ENCODE measurements at places on chromosomes 1 and 21. TPM values are rescaled to one million over a fixed set of nuclear protein-coding genes. Genes with fewer than 3 reads are reported as not detected.
A peak's percentile ranks its signal among the peaks of the same experiment; 100 is the strongest.

GRCh38 chr1:230506451-230506850 lies 80.3 kb upstream of the PGBD5 start:
- H3K27ac ChIP-seq: no peak overlapping the region
- no peak for DNase-seq
- H3K36me3 ChIP-seq: no peaks in the 10 kb centered on the region

DNA sequence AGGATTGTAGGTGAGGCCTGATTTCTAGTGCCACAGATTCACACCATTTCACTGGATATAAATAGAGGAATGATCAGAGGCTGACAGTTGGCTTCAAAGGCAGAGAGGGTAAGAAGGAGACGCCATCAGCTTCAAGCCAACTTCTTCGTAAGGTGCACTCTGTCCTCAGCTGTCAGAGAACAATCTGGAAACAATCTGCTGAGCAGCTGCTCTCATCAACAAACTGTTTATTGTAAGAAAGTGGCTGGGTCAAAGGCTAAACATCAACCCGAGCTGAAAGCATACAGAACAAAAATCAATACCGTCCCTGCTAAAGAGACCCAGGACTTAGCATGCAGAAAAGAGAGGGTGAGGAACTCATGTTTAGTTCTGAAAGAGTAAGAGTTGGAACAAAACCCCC lies 48.2 kb downstream of the HLCS start:
- no peak overlapping the region for H3K27ac ChIP-seq
- DNase-seq: no peak
- H3K4me1 ChIP-seq: peaks cover 29% of the 10 kb centered on the region

GRCh38 chr1:71224741-71225377 lies 144.0 kb upstream of the ZRANB2 start:
- no peaks in the 10 kb centered on the region for H3K27me3 ChIP-seq
- no peak for DNase-seq
- H3K27ac ChIP-seq: no peak overlapping the region

DNA sequence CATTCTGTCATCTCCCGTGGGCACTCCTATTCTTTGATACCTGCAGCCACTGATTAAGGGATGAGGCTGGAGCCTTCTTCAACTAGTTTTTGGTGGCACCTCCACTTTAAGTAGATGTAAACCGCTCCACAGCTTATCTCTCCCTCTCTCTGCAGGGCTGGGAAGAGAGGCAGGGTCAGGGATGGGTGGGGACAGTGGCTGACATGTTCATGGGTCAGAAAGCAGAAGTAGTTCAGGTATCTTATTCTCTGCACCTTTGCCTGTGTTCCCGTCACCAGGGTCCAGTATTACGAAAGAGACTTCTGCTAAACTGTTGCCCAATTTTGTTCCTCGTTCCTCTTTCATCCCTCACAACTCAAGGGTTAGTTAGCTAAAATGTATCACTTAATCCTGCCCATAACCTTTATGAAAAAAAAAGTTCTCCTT lies 51.7 kb upstream of the EDEM3 start:
- no peak overlapping the region for H3K27ac ChIP-seq
- no peaks in the 10 kb centered on the region for H3K4me1 ChIP-seq
- no peak overlapping the region for H3K4me3 ChIP-seq
- no peaks in the 10 kb centered on the region for H3K27me3 ChIP-seq
- H3K36me3 ChIP-seq: peaks cover 12% of the 10 kb centered on the region

GRCh38 chr1:243946946-243947345 lies 96.9 kb upstream of the AKT3 start:
- no peak overlapping the region for H3K4me3 ChIP-seq
- peaks cover 22% of the 10 kb centered on the region for H3K4me1 ChIP-seq
- no peaks in the 10 kb centered on the region for H3K27me3 ChIP-seq
- DNase-seq: no peak
- no peaks in the 10 kb centered on the region for H3K36me3 ChIP-seq

GRCh38 chr1:181910905-181911304 lies 150.6 kb downstream of the ZNF648 start:
- H3K27ac ChIP-seq: no peak overlapping the region
- no peak for DNase-seq
- H3K36me3 ChIP-seq: no peaks in the 10 kb centered on the region
- H3K27me3 ChIP-seq: no peaks in the 10 kb centered on the region
- H3K4me3 ChIP-seq: no peak overlapping the region

GRCh38 chr1:93554883-93555872 lies 107.3 kb downstream of the FNBP1L start:
- peaks cover 20% of the 10 kb centered on the region for H3K36me3 ChIP-seq
- no peak overlapping the region for H3K4me3 ChIP-seq
- H3K27ac ChIP-seq: no peak overlapping the region
- H3K27me3 ChIP-seq: no peaks in the 10 kb centered on the region
- peaks cover 31% of the 10 kb centered on the region for H3K4me1 ChIP-seq

- peaks cover 62% of the 10 kb centered on the region for H3K4me1 ChIP-seq
- DNase-seq: peak; percentile 59
- peak overlapping the region; percentile 10 for H3K4me3 ChIP-seq
- no peaks in the 10 kb centered on the region for H3K27me3 ChIP-seq
- H3K27ac ChIP-seq: peak overlapping the region; percentile 19
- no peaks in the 10 kb centered on the region for H3K36me3 ChIP-seq
Measured at GRCh38 chr1:243713470-243714186, 136.4 kb downstream of the AKT3 start.

GRCh38 chr1:22553991-22554522 lies 9.2 kb upstream of the EPHA8 start:
- DNase-seq: no peak
- no peaks in the 10 kb centered on the region for H3K4me1 ChIP-seq

GRCh38 chr1:150999051-150999674 lies 7.5 kb downstream of the MINDY1 start:
- peak overlapping the region; percentile 87 for H3K27ac ChIP-seq
- peaks cover 19% of the 10 kb centered on the region for H3K4me1 ChIP-seq
- peak; percentile 82 for DNase-seq
- no peak overlapping the region for H3K4me3 ChIP-seq

DNA sequence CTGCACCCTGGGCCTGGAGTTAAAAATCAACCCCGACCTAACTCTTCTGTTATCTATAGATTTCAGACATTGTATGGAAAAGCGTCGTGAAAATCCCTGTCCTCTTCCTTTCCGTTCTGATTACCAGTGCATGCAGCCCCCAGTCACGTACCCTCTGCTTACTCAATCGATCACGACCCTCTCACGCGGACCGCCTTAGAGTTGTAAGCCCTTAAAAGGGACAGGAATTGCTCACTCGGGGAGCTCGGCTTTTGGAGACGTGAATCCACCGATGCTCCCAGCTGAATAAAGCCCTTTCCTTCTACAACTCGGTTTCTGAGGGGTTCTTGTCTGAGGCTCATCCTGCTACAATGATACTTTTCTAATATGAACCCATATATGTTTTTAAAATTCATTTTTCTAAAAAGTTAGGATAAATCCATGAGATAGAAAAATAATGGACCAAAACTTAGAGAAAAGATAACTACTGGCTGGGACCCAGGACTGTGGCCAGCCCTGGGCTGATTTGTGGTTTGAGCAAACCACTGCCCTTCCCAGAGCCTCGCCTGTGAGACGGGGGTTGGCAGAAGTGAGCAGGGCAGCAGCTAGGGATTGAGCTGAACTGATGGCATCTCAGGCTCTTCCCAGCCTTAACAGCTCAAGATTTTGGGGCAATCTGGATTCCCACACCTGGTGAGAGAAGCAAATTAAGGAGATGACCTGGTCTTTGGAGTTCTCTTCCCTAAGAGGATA lies 5.0 kb downstream of the UQCRHL start:
- H3K4me3 ChIP-seq: no peak overlapping the region
- H3K36me3 ChIP-seq: no peaks in the 10 kb centered on the region
- no peaks in the 10 kb centered on the region for H3K27me3 ChIP-seq
- H3K4me1 ChIP-seq: peaks cover 58% of the 10 kb centered on the region

- peaks cover 61% of the 10 kb centered on the region for H3K36me3 ChIP-seq
- H3K4me3 ChIP-seq: no peak overlapping the region
- no peak for DNase-seq
- no peaks in the 10 kb centered on the region for H3K27me3 ChIP-seq
- H3K27ac ChIP-seq: peak overlapping the region; percentile 74
Measured at GRCh38 chr1:54248966-54249365, 49.0 kb downstream of the MRPL37 start.

GRCh38 chr1:172818841-172819527 lies 160.1 kb downstream of the FASLG start:
- no peak for DNase-seq
- no peaks in the 10 kb centered on the region for H3K36me3 ChIP-seq
- H3K27ac ChIP-seq: no peak overlapping the region
- H3K27me3 ChIP-seq: no peaks in the 10 kb centered on the region

- peaks cover 25% of the 10 kb centered on the region for H3K4me1 ChIP-seq
- peaks cover 10% of the 10 kb centered on the region for H3K36me3 ChIP-seq
- H3K27ac ChIP-seq: no peak overlapping the region
- no peak overlapping the region for H3K4me3 ChIP-seq
- H3K27me3 ChIP-seq: no peaks in the 10 kb centered on the region
- no peak for DNase-seq
Measured at GRCh38 chr1:41245659-41246058, 3.6 kb upstream of the SCMH1 start.

- peak; percentile 42 for DNase-seq
- H3K27me3 ChIP-seq: no peaks in the 10 kb centered on the region
- H3K36me3 ChIP-seq: no peaks in the 10 kb centered on the region
- H3K27ac ChIP-seq: no peak overlapping the region
Measured at GRCh38 chr1:44847845-44848244, 4.8 kb upstream of the PTCH2 start.

DNA sequence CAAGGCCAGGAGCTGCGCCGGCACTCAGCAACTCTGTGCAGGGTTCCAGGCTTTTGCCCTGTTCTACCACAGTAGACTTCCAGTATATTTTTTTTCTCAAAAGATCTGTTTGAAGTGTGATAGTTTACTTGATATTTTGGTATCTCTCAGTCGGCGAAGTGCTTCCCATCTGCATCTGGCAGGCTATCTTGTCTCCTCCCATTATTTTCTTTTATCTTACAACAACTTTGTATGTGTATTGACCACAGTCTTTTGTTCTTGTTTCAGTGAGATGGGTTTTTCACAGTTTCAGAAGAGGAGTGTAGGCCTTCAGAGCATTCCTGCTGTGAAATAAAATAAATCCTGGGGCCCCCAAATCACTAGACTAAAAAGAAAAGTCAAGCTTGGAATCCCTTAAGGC lies 292.9 kb downstream of the PTGER3 start:
- H3K4me3 ChIP-seq: no peak overlapping the region
- no peak overlapping the region for H3K27ac ChIP-seq
- no peaks in the 10 kb centered on the region for H3K4me1 ChIP-seq
- no peaks in the 10 kb centered on the region for H3K27me3 ChIP-seq

DNA sequence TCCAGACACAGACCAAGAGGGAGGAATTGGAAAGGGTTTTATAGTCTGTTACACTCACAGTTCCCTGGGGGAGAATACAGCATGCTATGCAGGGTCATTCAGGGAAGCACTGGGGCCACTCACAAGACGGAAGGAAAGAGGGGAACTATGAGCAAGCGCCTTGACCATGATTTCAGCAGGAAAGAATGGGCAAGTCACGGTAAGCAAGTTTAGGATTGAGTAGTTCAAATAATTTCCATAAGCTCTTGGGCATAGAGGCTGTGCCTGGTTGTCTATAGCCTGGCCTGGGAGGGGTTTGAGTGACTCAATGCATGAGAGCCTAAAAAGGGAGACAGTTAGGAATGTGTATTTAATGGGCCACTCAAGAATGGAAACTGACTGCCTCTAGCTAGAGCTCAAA lies 176.7 kb downstream of the TTLL7 start:
- no peaks in the 10 kb centered on the region for H3K4me1 ChIP-seq
- no peaks in the 10 kb centered on the region for H3K36me3 ChIP-seq
- H3K4me3 ChIP-seq: no peak overlapping the region
- H3K27ac ChIP-seq: no peak overlapping the region
- DNase-seq: no peak

GRCh38 chr1:7578206-7578605 lies 192.9 kb upstream of the VAMP3 start:
- no peak overlapping the region for H3K4me3 ChIP-seq
- H3K27me3 ChIP-seq: peaks cover 5% of the 10 kb centered on the region
- H3K4me1 ChIP-seq: no peaks in the 10 kb centered on the region
- DNase-seq: no peak
- H3K27ac ChIP-seq: no peak overlapping the region
- no peaks in the 10 kb centered on the region for H3K36me3 ChIP-seq

DNA sequence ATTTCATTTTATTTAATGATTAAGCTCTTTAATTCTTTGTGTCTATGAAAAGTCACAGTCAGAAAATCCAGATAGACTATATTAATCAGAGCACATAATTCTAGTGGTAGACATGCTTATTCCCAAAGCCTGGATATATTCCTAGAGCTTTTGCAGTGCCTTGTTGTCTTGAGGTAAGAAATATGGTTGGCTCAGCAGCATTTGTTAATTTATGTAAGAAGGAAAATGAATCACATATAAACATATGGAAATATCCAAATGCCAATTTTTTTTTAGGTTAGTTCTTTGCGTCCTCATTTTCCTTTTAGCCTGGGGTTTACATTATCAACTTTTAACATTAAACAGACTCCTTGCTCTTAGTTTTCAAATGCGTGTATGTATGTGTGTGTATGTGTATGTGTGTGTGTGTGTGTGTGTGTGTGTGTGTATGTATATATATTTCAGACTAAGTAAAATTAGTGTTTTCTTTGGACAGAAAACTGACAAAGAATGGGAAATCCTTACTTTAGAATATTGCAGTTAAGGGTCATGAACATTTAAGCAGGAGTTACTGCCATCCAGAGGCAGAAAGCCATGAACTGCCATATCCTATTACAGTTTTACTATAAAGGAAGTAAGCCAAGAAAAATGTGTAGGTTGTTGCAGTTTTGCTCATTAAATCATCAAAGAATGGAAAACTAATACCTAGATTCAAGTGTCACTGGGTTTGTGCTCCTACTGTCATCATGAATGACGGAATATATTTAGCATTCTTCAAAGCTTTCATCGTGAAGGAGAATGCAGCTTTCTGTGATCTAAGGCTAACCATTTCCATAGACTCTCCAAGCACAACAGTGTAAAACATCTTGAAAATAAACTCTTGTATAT lies 477.1 kb upstream of the NR5A2 start:
- no peaks in the 10 kb centered on the region for H3K27me3 ChIP-seq
- H3K4me3 ChIP-seq: no peak overlapping the region
- H3K36me3 ChIP-seq: no peaks in the 10 kb centered on the region
- DNase-seq: no peak
- no peak overlapping the region for H3K27ac ChIP-seq
- H3K4me1 ChIP-seq: no peaks in the 10 kb centered on the region

- no peak for DNase-seq
- no peaks in the 10 kb centered on the region for H3K27me3 ChIP-seq
- H3K4me1 ChIP-seq: no peaks in the 10 kb centered on the region
- H3K27ac ChIP-seq: no peak overlapping the region
Measured at GRCh38 chr1:105442901-105443300, 1613.6 kb upstream of the PRMT6 start.

DNA sequence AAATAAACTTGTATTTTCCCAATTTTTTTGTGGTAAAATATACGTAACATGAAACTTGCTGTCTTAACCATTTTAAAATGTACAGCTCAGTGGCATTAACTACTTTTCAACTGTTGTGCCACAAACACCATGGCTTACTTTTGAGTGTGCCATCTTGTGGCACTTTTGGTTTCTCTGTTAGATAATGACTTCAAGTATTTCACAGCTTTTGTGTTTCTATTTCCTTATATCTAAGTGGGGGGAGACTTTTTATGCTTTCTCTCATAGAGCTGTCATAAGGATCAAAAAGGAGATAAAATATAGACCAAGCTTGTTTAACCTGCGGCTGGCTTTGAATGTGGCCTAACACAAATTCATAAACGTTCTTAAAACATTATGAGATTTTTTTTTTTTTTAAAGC lies 44.3 kb downstream of the CDC14A start:
- no peak overlapping the region for H3K4me3 ChIP-seq
- no peaks in the 10 kb centered on the region for H3K36me3 ChIP-seq
- H3K4me1 ChIP-seq: peaks cover 5% of the 10 kb centered on the region
- no peaks in the 10 kb centered on the region for H3K27me3 ChIP-seq

The TTC22 gene
- total RNA-seq: not detected

The LORICRIN gene
- not detected for total RNA-seq

The DEPDC1 gene
- total RNA-seq: 49.5 TPM

The PRAMEF26 gene
- not detected for total RNA-seq

The USP24 gene
- 14.3 TPM for total RNA-seq

The FCRL6 gene
- not detected for total RNA-seq

The BGLAP gene
- not detected for total RNA-seq

The NBPF6 gene
- not detected for total RNA-seq

The ARF1 gene
- 212 TPM for total RNA-seq

Data from SJSA1 (cell line).